Endodermal cell (in vitro differentiated cells): ENCODE measurements at places on chromosomes 16 and 17. TPM values are rescaled to one million over a fixed set of nuclear protein-coding genes. Genes with fewer than 3 reads are reported as not detected.

GRCh38 chr16:77383606-77384187, 51.1 kb downstream of the ADAMTS18 start:
- H3K27me3 ChIP-seq = no peaks in the 10 kb centered on the region
- H3K36me3 ChIP-seq = no peaks in the 10 kb centered on the region
- H3K4me3 ChIP-seq = no peak overlapping the region
- DNase-seq = no peak

GRCh38 chr17:36675786-36676185, 74.4 kb downstream of the MRM1 start:
- H3K27ac ChIP-seq = no peak overlapping the region
- H3K4me1 ChIP-seq = no peaks in the 10 kb centered on the region
- no peaks in the 10 kb centered on the region for H3K36me3 ChIP-seq

GRCh38 chr17:4554441-4554996, 665 bp downstream of the MYBBP1A start:
- H3K27ac ChIP-seq = no peak overlapping the region
- H3K4me3 ChIP-seq = peak overlapping the region; percentile 93
- DNase-seq = peak; percentile 69
- H3K36me3 ChIP-seq = peaks cover 42% of the 10 kb centered on the region
- no peaks in the 10 kb centered on the region for H3K27me3 ChIP-seq
- no peaks in the 10 kb centered on the region for H3K4me1 ChIP-seq

IKZF3 gene
- total RNA-seq = 0.06 to 0.18 TPM (median 0.07 TPM) in 3 replicates

- H3K4me1 ChIP-seq = no peaks in the 10 kb centered on the region
- no peak overlapping the region for H3K4me3 ChIP-seq
- H3K27ac ChIP-seq = no peak overlapping the region
- H3K27me3 ChIP-seq = no peaks in the 10 kb centered on the region
- no peaks in the 10 kb centered on the region for H3K36me3 ChIP-seq
Measured at GRCh38 chr16:6835516-6835915, 497.1 kb upstream of the RBFOX1 start.

- H3K36me3 ChIP-seq = no peaks in the 10 kb centered on the region
- no peak overlapping the region for H3K4me3 ChIP-seq
- no peak overlapping the region for H3K27ac ChIP-seq
- peaks cover 3% of the 10 kb centered on the region for H3K4me1 ChIP-seq
- H3K27me3 ChIP-seq = peaks cover 27% of the 10 kb centered on the region
Measured at GRCh38 chr16:31329671-31330552, 25.1 kb upstream of the ITGAX start.

- H3K4me3 ChIP-seq = no peak overlapping the region
- H3K27ac ChIP-seq = no peak overlapping the region
- H3K4me1 ChIP-seq = no peaks in the 10 kb centered on the region
- H3K36me3 ChIP-seq = no peaks in the 10 kb centered on the region
- DNase-seq = no peak
- H3K27me3 ChIP-seq = no peaks in the 10 kb centered on the region
Measured at GRCh38 chr17:32913593-32913992, 14.4 kb upstream of the TMEM98 start.
